HFFc6 (cell line): ENCODE measurements at places on chromosomes 6 and 20.

- no peak for DNase-seq
Observed at GRCh38 chr20:50560867-50561266, 50.7 kb downstream of the PTPN1 start.

DNA sequence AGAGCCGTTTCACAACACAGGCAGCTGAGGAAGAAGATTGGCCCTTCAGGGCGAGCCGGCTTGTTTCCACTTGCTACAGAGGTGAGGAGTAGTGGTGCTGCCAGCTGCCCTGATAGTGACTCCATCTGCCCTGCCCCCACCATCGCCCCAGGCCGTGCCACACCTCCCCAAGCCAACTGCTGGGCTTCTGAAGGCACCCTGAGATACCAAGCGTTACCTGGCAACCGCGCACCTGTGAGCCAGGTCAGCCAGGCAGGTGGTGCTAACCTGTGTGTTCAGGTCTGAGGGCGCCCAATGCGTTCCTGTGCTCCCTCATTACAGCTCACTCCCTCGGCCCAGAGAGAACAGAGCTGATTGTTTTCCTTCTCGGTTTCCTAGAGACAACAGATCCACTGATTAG, 299.1 kb upstream of the ID4 start:
- DNase-seq, result no peak

DNA sequence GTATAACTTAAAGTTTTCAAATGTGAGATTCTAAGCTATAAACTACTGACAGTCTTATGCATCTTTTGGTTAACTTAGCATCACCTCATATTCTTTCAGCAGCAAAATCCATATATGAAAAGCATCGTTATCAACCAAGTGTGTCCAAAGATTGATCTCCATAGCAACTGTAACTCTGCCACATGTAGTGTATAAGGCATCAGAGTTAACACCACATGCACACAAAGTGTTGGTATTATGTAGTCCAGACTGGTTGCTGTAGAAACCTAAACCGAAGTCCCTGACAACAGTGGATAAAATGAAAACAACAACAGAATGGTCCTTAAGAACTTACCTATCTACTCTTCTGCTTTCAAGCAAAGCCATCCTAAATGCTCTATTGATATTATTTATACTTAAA, 39.6 kb downstream of the PDSS2 start:
- DNase-seq, result peak; percentile 13

GRCh38 chr20:19079536-19080299, 132.7 kb upstream of the SLC24A3 start:
- no peak for DNase-seq
